NK-92 treated with Interleukin-12 subunit alpha and Interleukin-12 subunit beta, amount 100 ng/mL, for 24 hours (cell line): ENCODE measurements at places on chromosomes 2 and 18.

DNA sequence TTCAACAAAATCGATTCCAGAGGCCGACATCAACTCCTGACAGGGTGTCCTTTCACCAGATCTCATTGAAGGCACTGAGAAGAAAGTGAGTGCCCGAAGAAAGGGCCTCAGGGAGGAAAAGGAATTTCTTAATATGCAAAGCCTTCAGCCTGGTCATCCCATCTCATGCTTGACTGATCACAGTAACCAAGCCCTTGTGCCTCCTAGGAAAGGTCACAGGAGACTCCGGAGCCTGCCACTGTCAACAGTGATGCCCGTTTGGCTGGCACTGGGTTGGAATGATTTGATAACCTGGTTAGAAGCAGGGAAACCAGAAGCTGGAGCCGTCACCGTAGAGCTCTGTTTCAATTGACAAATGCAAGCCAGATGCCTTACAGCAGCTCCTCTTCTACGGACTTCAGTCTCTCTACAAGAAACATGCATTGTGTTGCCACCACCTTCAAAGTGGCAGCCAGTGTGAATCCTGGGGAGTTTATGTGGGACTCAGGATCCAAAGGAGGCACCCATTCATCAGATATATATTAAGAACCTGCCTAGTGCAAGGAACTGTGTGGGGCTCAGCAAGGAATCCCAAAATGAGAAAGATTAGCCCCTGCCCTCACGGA lies 24.6 kb downstream of the COX7A2L start:
- DNase-seq: no peak

DNA sequence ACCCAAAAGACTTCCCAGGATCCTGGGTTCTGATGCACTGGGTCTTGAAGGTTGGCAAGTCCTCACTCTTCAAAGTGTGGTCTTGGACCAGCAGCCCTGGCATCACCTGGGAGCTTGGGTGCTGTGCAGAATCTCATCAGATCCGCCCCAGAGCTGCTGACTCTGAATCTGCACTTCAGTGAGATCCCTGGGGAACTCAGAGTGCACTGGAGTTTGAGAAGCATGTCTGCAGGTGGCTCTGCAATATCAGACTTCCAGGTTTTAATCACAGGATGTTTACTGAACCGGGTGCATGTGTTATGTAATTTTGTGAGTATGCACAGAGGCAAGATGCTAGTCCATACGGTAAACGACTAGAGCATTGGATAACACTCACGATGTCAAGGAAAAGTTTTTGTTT lies 58.0 kb upstream of the BOD1L2 start:
- no peak for DNase-seq

DNA sequence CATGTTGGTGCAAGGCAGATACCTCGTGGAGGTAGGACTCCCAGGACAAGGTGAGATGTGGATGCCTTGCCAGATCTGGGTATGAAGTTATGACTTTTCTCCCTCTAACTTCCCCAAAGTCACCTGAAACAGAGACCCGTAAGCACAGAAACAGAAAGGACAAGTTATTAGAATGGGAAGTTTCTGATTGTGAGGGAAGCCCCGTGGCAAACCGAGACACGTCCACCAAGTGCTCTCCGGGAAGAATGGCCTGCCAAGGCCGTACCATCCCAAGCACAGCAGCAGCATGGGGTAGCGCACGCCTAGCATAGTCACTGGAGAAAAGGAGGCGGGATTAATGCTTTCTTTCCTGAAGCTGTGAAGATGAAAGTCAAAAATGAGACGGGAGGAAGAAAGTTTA lies 110.6 kb downstream of the ZNF532 start:
- no peak for DNase-seq

- DNase-seq: no peak
Observed at GRCh38 chr2:85744741-85745601, 8.8 kb upstream of the ATOH8 start.
